ENCODE measurements at places on chromosomes 7 and 10.

GRCh38 chr7:154914308-154914995 lies 88.5 kb downstream of the PAXIP1 start:
- no peak for DNase-seq

DNA sequence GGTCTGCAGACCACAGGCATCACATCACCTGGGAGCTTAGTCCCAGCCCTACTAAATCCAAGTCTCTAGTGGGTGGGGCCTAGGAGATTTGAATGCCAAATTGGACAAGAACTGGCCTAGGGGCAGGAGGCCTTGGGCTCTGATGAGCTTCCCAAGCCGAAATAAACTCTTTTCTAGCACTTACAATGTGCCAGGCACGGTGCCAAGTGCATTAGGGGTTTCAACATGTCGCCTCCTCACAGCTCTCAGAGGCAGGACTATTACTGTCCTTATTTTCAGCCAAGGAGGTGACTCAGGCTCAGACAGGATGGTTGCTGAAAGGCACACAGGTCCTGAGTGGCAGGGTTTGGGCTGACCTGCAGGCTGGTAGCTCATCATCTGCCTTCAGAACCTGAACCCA lies 9.2 kb upstream of the CPA1 start:
- DNase-seq: no peak

GRCh38 chr7:131945313-131945911 lies 389.0 kb upstream of the PODXL start:
- peak; percentile 4 for DNase-seq

- DNase-seq: no peak
These were observed 269.4 kb downstream of the NXPH1 start for GRCh38 chr7:8702807-8703206.

- DNase-seq: peak; percentile 66
These were observed 60.0 kb upstream of the STEAP1B start for GRCh38 chr7:22559829-22560489.

- no peak for DNase-seq
These were observed 624.9 kb downstream of the ARL4A start for GRCh38 chr7:13312307-13312706.

GRCh38 chr7:411677-412312 lies 107.9 kb downstream of the PDGFA start:
- DNase-seq: no peak

- no peak for DNase-seq
These were observed 9.2 kb downstream of the AKR1B1 start for GRCh38 chr7:134449680-134450079.

GRCh38 chr10:25531457-25532061 lies 356.8 kb downstream of the GPR158 start:
- DNase-seq: no peak

DNA sequence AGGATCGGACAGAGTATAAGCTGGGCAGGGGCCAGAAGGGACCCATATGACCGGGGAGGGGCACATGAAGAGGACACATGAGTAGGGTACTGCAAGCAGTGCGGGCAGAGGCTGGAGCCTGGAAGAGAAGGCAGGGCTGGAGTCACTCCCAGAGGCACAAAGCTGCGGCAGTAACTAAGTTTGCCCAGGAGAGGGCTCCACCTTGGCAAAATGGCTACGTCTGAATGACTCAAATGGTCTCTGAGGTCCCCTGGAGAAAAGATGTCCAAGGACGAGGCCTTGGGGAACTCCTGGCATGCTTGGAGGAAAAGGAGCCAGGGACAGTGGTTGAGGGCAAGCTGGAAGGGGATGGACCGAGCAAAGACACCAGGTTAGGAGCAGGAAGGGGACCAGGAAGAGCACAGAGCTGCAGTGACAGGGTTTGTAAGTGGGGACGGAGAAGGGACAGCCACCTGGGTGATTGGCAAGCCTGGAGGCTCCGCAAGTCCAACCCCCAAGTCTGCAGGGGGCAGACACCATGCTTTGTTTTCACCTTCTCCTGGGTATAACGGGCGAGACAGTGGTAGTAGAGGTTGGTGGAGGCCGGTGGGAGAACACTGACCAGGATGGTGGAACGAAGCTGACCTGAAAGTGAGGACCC lies 43.1 kb upstream of the LBX1 start:
- DNase-seq: peak; percentile 61

DNA sequence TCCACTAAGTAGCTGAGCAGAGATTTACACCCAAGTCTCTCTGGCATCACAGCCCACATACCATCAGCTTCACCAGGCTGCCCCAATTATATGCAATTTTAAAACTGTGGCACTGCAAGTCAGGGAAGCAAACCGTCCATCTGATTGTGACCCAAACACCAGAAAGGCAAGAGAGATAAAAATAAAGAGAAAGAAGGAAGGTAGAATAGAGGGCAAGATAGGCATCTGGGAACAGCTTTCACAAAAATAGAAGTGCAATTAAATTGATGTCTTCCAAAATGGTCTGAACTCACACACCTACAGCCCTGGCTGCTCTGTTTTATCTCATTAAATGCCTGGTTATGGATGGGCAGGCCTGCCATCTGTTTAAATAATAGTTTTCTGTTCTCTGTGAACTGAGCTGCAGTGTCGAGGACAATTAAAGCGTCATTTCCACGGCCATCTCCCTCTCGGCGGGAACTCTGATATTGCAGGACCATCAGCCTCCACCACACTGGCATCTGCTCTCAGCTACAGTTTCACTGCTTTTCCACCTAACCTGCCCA lies 509.1 kb downstream of the INHBA start:
- DNase-seq: no peak

DNA sequence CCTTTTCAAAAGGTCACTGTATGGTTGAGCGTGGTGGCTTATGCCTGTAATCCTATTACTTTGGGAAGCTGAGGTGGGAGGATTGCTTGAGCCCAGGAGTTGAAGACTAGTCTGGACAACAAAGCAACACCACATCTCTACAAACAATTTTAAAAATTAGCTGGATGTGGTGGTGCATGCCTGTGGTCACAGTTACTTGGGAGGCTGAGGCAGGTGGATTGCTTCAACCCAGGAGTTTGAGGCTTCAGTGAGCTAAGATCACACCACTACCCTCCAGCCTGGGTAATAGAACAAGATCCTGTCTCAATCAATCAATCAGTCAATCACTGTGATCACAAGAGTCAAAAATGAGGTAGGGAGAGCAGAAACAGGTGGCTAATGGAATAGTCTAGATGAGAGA lies 97.0 kb downstream of the SUGCT start:
- no peak for DNase-seq

- DNase-seq: no peak
These were observed 55.6 kb upstream of the NRP1 start for GRCh38 chr10:33390046-33390445.

GRCh38 chr10:121248266-121248665 lies 350.0 kb downstream of the FGFR2 start:
- no peak for DNase-seq

DNA sequence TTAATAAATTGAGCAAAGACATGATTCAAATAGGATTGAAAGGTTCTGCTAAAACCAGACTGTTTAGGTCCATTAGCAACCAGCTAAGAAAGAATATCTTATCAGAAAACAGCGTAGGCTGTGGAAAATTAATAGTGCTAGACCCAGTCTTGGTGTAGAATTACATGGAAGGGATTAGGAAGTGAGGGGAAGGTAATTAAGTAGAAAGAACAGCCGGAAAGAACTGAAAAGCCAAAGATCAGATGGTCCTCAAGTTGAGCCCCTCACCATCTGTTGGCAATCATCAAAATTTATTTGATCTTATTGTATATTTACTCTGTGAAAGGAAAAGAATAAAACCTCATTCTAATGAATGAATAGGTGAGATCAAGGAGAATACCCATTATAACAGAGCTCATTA lies 50.1 kb downstream of the COL1A2 start:
- no peak for DNase-seq

DNA sequence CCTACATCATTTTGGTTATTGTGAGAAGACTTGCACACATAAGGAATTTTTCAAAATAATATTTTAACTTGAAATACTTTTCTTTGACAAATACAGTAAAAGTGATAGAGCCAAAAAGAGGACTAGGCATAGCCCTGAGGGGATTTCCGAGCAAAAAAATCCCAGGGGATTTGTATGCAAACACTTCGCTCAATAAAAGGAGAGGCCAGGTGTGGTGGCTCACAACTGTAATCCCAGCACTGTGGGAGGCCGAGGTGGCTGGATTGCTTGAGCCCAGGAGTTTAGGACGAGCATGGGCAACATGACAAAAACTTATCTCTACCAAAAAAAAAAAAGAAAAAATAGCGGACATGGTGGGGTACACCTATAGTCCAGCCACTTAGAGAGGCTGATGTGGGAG lies 193.0 kb downstream of the PCDH15 start:
- DNase-seq: no peak

DNA sequence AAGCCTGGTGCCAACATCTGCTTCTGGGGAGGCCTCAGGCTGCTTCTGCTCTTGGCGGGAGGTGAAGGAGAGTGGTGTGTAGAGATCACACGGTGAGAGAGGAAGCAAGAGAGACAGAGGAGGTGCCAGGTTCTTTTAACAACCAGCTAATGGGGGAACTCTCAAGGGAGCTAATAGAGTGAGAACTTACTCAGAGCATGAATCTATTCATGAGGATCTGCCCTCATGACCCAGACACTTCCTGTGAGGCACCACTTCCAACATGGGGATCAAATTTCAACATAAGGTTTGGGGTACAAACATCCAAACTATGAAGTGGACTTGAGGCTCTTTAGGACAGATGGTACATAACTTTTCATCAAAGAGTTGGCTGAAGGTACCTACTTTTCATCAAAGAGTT lies 5.1 kb upstream of the ZNF32 start:
- DNase-seq: no peak

GRCh38 chr7:131250331-131250730 lies 77.3 kb upstream of the MKLN1 start:
- no peak for DNase-seq

DNA sequence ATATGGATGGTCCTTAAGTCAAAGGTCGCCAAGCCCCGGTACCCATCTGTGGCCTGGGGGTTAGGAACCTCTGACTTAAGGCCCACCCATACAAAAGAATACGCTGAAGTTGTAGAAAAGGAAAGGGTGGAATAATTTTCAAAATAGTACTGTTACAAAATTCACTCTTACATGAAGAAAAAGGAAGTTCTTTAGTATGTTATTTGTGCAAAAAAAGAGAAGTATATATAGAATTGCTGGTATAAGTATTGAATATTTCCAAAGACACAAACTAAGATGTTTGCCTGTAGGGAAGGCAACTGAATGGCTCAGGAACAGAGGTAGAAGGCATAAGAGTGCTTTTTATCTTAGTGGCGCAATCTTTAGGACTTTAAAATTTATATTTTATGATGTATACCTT lies 78.7 kb downstream of the PRLHR start:
- DNase-seq: no peak

DNA sequence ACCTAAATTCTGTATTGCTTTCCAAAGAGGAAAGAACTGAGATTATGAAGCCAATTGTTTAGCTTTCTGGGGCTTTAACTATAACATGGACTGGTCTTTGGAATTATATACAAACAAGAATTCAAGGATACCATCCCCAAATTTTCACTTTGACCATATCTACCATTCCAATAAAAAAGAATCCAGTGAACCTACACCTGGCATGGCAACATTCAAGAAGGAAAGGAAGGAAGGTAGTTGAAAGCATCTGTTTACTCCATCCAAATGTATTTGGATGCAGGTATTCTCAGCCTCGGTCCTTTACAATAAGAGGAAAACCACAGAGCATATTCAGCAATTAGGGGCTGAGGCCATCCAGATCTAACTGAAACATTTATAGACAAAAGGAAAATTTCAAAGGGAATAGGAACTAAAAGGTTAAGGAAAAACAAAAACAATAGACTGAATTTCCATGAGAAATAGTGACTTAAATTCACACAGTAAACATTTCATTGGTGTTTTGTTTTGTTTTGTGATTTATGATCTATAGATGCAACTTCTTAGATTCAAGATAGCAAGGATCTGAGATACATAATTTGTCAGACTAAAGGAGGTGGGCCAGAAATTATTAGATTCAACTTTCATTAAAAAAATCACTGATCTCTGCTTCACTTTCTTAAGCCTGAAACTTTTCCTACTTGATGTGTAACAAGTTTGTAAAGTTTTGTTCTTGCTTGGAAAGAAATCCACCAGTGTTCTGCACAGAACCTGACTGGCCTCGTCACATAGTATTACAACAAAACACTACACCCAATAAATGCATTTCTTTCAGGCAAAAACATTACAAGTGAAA lies 12.7 kb downstream of the SKIDA1 start:
- DNase-seq: no peak

DNA sequence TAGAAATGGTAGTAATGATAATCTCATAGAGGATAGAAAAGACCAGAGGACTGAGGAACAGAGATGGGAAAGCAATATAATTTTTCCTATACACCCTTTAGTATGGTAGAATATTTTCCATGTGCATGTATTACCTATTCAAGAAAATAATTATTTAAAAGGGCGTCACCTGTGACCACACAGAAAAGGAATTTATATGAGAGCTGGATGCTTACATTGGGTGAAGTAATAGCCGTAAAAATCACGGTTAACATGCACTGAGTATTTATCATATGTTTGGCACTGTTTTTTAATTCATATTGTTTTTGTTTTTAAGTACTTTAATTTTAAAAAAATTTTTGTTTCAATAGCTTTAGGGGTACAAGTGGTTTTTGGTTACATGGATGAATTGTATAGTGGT lies 195.1 kb downstream of the IPMK start:
- no peak for DNase-seq

- no peak for DNase-seq
These were observed 198.0 kb upstream of the MKI67 start for GRCh38 chr10:128324058-128324827.

DNA sequence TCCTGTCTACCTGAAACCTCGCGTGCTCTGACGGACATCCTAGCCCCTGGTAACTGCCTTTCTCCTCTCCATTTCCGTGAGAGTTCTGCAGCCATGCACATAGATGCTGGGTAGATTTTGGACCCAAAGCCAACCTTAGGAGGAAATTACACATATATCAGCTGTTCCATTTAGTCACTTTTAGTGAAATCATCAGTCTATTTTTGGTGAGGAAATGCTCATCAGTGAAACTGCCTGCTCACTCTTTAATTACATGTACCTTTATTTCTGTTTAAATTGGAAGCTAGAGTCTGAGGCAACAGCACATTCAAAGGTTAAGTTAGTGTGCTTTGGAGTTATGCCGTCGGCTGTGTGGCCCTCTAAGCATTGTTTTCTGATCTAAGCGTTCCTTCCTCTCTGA lies 231.3 kb downstream of the WDR37 start:
- no peak for DNase-seq

DNA sequence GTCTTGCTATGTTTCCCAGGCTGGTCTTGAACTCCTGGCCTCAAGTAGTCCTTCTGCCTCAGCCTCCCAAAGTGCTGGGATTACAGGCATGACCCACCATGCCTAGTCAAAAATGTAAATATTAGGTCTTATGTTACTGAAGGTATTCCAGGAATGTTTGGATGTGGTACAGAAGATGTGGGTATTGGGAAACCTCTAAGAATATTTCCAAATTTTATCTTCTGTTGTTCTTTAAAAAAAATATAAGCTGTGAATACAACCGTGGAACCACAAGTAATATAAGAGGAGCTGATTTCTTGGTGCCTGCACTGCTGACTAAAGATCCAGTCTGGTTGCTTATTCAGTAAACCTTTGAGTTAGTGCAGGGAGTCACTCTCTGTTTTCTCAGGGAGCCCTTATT lies 178.3 kb downstream of the AUTS2 start:
- no peak for DNase-seq
